ENCODE measurements at places on chromosomes 6 and 20. TPM values are rescaled to one million over a fixed set of nuclear protein-coding genes. Genes with fewer than 3 reads are reported as not detected.

DNA sequence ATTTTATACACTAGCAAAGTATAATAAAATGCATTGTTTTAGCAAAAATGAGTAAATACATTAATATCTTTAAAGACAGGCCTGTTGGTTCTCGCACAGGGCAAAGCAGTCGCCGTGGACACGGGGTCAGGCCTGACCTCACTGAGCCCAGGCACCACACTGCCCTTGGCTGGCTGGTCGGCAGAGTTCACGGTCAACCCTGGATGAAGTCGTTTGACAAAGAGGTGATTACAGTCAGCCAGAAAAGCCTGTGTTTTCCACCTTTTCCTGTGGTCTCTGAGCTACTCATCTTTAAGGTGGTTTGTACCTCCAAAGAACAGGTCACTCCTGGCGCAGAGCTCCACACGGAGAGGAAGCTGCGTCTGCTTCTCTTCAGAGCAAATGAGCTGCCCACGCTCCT lies 191.5 kb downstream of the DLL1 start:
- no peak for DNase-seq

DNA sequence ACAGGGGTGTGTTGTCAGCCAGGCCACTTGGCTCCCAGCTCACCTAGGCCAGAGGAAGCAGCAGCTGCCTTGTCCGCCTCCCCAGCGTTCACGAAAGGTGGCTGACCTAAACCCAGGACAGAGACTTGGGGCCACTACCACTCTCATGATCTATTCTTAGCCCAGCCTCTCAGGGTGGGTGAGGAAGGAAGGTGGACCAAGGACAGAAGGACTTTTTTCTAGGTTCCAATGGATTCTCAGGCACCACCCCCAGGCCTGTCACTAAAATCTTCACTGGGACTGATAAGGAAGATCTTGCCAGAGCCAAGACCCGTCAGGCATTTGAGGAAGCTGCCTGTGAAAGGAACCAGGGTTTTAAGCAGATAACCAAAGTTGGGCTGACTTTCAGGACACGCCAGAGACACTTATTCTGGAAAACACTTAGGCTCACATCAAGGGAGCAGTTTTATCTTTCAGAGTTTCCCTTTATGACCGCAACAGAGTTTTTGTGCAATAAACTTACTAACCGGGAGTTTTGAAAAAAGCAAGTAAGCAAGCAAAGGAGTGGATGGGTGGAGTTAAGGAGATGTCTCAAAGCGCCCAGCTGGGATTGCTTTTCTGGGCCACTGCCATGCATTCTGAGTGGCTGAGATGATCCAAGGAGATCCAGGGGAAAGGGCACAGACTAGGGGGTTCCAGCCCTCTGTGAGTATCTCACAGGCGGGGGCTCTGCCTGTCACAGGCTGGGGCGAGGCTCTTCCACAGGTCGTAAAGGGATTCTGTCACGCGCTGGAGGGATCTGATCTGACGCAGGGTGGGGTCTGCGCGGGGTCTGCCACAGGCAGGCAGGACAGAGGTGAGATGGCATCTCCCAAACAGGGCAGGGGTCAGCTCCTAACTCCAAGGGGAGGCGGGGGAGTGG lies 989 bp downstream of the FITM2 start:
- DNase-seq: peak; percentile 51

GRCh38 chr6:53107091-53107490 lies 41.5 kb downstream of the GCM1 start:
- no peak for DNase-seq

DNA sequence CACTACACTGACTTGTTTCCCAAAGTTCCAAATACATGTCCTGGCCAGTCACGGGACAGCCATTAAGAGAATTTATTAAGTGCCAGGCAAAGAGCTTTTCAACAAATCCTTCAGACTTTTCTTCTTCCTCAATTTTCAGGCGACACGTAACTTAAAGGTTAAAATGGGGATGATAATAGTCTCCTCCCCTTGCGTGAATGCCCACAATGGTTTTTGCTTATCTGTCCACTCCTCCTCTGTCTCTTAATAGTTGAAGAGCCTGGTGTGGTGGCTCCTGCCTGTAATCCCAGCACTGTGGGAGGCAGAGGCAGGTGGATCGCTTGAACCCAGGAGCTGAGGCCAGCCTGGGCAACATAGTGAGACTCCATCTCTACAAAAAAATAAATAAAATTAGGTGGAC lies 11.4 kb upstream of the PARD6B start:
- DNase-seq: no peak

GRCh38 chr6:28205879-28206278 lies 19.2 kb upstream of the ZSCAN9 start:
- no peak for DNase-seq

DNA sequence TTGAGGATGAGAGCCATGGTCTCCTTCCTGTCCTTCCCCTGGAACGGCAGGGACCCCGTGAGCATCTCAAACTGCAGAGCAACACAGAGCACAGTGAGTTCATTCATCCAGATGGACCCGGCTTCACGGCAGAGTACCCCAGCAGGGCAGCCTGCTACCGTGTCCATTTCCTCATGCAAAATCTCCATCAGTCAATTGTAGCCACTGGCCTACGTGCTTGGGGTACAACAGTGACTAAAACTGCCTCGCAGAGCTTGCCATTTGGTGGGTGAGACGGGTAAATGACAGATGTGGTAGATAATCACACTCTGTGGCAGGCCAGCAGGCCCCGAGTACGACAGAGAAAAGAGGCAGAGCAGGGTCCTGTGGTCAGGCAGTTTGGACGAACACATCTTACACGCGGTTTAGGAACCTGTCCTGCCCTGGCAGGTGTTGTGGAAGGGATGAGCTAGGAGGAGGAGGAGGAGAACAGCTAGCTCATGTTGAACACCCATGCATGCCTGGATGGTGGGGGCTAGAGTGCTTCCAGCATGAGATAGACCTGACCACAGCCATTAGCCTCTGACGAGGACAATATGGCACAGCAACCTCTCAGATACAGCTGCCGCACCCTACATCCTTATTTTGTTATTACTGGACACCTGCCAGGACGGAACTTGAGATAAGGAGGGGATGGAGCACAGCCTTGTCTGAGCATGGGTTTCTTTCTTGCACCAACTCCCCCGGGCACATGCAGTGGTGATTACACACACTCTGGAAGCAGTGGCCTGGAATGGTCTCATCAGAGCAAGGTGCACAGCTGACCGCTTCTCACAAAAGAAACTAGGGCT lies 95.6 kb downstream of the RAMACL start:
- DNase-seq: no peak

GRCh38 chr20:50628853-50629669 lies 62.3 kb downstream of the RIPOR3 start:
- DNase-seq: no peak

DNA sequence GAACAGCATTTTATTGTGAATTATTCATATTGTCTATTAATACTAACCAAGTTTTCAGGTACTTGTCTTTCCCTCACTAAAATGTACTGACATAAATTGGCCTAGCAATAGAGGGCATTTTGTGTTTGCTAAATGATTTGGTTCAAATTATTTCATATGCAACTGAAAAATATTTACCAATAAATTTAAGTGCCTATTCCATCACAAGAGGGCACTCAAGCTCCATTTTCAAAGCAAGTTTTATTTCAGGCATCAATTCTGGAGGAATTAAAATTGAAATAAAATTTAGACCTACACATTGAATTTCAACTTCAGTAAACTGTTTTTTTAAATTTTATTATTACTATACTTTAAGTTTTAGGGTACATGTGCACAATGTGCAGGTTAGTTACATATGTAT lies 114.3 kb upstream of the SYNCRIP start:
- DNase-seq: no peak

- no peak for DNase-seq
These were observed 4.5 kb downstream of the RPS21 start for GRCh38 chr20:62391165-62392076.

DNA sequence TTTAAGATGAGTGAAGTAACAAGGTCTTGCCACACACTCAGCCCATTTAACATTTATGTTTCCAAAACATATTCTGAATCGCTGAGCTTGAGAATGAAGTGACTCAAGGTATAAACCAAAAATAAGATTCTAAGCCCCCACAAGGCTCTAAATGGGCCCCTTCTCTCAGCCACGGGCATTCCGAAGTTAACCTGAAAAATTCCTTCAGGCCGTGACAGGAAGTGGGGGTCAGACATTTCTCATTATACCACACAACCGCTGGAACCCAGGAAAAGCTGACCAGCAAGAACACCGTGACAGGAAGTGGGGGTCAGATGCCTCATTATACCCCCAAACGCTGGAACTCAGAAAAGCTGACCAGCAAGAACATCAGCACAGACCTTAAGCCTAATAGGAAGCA lies 247.9 kb downstream of the ERMARD start:
- DNase-seq: no peak

GRCh38 chr20:13783528-13783927 lies 1.2 kb downstream of the ESF1 start:
- DNase-seq: no peak

The GNRH2 gene
- total RNA-seq: not detected

The HMGCLL1 gene
- total RNA-seq: 68.9 TPM

The SLC44A4 gene
- not detected for total RNA-seq

The NEURL2 gene
- total RNA-seq: 3.3 TPM

The THBS2 gene
- 6.5 TPM for total RNA-seq

The ROS1 gene
- total RNA-seq: not detected

Data from frontal cortex (tissue), 4 donors.